NCI-H146 (cell line): ENCODE measurements at places on chromosomes 5 and 9.

- DNase-seq = no peak
These were observed 78.6 kb downstream of the GOLM1 start for GRCh38 chr9:86020731-86021130.

DNA sequence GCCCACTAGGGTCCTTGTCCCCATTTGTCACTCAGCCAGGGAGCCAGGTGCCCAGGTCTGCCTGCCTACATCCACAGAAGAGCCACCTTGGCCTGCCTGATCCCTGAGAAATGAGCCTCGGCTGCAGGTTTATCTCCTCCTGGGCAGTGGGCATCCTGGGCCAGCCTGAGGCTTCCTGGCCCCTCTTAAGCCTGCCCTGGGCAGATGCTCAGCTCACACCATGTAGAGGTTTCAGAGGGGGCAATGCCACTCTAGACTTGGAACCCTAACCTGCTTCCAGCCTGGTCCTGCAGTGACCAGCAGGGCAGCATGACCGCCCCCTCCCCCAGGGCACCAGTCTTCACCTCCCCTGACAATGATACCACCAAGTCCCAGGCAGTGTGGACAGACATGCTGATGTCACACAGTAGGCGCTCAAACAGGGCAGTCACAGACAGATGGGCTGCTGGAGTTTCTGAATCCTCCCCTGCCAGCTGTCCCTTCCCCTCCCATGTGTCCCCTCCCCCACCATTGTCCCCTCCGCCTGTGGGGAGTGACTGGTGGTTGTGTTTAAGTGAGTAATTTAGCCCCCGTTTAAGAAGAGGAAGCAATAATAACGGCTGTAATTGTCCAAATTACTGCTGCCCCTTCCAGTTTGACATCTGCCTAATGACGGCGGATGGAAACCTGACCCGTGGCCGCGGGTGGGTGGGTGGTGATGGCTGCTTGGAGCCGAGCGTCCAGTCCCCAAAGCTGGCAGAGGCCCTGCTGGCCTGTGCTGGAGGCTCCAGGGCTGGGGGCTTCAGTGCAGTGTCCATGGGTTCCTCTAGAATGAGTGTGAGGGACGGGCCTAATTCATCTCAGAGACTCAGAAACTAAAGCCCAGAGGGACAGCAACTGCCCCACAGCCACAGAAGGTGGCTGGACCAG lies 147.7 kb downstream of the BARX1 start:
- peak; percentile 92 for DNase-seq

GRCh38 chr9:121963528-121963995 lies 129.5 kb downstream of the TTLL11 start:
- no peak for DNase-seq

GRCh38 chr9:82940376-82940775 lies 122.6 kb downstream of the RASEF start:
- no peak for DNase-seq

DNA sequence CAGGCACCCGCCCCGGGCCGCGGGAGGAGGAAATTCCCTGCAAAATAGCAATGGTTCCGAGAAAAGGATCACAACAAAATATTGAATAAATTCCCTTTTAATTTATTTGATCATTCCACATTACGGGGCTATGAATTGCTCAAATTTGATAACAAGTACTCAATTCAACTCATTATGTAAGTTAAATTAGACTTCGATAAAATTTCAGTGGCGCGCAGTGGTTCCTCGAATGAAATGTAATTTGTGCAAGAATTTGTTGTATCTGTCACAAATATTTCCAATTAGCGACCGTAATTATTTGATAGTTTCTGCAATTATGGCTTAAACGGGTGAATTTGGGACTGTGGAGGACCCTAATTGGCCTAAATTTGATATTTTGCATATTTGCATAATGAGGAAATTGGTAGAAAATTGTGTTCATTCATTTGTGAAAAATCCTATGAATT lies 76.0 kb upstream of the TBCA start:
- DNase-seq = no peak
